Glomerular endothelial cell (primary cell): ENCODE measurements at places on chromosomes 1 and 21. TPM values are rescaled to one million over a fixed set of nuclear protein-coding genes. Genes with fewer than 3 reads are reported as not detected.

HHIPL2 gene
- total RNA-seq = not detected in 2 replicates

NCF2 gene
- total RNA-seq = 6.2 and 7.7 TPM in 2 replicates

TRIM67 gene
- total RNA-seq = 0.29 and 0.58 TPM in 2 replicates

CFAP107 gene
- not detected in 2 replicates for total RNA-seq

KLF17 gene
- total RNA-seq = not detected in 2 replicates

AADACL3 gene
- not detected in 2 replicates for total RNA-seq

SMCP gene
- not detected in 2 replicates for total RNA-seq

GRCh38 chr1:206497363-206497762 is 10.0 kb upstream of the RASSF5 start:
- no peak for DNase-seq

DNA sequence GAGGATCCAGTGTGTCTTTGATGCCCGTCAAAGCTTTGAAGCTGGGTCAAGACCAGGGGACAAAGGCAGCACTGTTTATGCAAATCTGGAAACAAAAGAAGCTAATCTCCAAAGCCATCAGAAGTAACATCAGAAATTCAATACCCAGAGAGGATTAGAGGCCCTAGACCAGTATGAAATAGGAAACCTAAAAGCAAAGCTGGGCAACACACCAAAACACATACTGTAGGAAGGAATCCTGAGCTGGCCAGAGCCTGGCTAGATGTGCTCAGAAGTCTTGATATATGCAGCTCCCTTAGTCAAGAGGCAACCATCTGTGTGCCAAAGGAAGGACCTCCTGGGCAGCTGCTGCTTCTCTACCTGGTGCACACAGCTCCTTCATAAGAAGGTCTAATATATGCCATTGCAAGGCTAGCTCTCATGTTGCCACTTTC is 12.3 kb downstream of the COLGALT2 start:
- no peak for DNase-seq

DNA sequence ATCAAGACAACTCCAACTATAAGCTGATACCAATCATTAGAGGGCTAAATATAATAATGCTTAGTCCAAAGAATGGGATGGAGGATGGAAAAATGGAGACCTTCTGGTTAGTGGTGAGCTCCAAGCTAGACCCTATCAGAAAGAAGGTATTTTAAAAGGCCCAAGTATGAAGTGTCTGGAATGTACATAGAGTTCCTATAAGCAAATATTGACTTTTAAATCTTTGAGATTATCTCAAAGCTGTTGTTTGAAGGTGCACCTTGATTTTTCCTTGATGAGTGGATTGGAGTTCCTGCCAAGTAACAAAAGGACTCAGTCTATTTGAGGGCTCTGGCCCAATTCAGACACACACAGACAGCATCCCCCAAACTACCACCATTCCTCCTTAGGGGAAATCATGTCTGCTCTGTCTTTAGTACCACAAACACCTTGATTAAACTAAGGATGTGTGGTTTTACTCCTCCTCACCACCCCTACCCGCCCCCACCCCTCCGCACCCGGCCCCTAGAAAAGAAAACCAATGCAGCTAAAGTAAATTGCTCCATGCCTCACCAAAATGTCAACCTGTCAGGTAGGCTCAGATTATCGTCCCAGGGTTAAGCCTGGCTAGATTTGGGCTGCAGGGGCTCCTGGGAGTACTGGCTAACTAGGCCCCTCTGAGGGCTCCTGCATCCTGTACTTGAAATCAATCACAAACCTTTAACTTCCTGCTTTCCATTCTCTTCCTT is 59.4 kb downstream of the CDC7 start:
- DNase-seq = no peak

- DNase-seq = no peak
Measured at GRCh38 chr1:20834780-20835179, 47.7 kb upstream of the HP1BP3 start.

GRCh38 chr1:221805121-221805520 is 63.2 kb upstream of the DUSP10 start:
- DNase-seq = no peak

DNA sequence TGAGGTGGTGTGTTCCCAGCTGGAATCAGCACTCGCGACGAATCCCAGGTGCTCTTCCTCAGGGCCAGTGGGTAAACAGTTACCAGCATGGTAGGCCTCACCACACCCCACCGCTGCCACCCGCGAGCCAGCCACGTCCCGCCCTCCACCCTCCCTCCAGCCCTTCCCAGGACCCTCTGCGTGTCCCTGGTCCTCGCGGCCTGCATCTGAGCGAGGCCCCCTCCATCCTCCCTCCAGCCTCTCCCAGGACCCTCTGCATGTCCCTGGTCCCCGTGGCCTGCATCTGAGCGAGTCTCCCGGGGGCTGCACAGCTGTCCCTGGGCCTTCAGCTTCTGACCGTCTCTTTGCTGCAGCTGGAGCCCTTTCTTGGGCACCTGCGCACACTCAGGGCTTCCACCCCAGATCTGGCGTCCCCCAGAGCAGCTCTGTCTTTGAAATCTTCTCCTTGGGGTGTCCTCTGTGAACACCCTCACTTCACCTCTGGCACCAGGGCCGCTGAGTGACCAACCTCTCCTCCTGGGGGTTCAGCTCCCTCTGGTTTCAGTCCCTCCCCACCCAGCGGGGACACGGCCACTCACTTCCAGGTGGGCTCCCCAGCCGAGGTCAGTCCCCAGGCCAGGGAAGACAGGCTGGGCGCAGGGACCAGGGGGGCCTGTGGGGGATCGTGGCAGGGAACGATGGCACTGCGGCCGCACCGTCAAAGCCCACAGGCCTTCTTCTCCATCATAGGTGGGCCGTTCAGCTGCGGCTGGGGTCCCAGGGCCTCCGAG is 57.8 kb upstream of the COL6A2 start:
- no peak for DNase-seq

- no peak for DNase-seq
Measured at GRCh38 chr1:204821476-204821875, 49.2 kb upstream of the NFASC start.

GRCh38 chr1:85661767-85662166 is 46.5 kb downstream of the ZNHIT6 start:
- DNase-seq = no peak

DNA sequence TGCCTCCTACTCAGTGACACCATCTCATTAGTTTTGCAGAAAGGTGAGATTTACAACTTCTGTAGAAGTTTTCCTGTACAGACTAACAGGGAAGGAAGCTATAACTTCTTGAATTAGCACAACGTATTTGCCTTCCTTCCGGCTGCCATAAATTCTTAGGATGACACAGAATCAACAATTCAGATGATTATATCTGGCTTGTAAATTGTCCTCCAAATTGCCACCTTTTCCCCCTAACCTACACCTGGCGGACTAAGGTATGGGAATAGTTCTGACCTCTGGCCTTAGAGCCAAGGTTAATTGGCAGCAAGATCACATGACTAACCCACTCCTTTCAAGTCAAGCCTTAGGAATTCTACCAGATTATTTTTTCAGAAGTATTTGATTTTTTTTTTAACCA is 284.3 kb downstream of the LMO4 start:
- DNase-seq = no peak

- peak; percentile 16 for DNase-seq
Measured at GRCh38 chr1:101474039-101474665, 237.3 kb downstream of the S1PR1 start.

GRCh38 chr21:22961258-22961657 is 1963.0 kb downstream of the NCAM2 start:
- DNase-seq = no peak

GRCh38 chr1:45014321-45015028 is 2.4 kb downstream of the UROD start:
- DNase-seq = peak; percentile 63

DNA sequence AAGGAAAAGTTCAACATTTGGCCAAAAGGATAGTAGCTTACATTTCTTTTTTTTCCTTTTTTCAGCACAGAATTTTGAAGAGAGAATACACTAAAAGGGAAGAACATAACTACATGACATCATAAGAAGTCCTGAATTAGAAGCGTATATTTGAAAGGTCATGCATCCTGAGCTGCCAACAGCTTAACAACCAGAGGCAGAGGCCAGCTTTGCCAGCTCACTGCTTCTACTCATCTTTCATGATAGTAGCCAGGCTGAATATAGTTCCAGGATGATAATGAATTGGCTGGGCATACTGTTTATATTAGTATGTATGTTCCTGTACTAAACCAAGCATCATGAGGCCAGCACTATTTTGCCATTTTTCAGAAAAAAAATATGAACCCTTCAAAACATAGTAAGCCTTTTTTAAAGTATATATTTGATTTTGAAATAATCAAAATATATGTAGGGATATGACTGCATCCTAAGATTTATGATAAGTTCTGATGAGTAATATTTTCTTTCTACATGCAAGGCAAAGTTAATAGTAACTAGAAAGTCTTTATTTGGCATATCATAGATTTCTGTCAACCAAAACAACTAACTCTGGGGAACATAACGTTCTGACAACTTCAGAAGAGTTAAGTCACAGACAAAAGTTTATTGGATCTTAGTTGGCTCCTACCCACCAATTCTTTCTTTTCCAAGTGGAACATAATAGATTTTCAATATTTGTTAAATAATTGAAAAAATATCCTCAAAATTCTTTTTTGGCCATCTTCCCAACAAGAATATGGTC is 123.2 kb downstream of the DPYD start:
- DNase-seq = peak; percentile 14

GRCh38 chr1:108732398-108732797 is 14.1 kb upstream of the STXBP3 start:
- DNase-seq = no peak

DNA sequence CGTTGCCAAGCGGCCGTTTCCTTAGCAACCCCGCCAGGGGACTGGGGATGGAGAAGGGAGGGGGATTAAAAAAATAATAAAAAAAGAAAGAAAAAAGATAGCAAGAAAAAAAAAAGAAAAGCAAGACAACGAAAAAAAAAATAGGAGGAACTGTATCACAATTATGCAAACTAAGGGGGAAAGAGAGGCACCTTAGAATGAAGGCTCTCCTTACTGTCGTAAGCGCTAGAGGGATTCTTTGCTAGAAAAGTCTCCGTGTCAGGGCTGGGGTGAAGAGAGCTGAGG is 625 bp upstream of the NEGR1 start:
- no peak for DNase-seq

GRCh38 chr1:85576266-85576641 is 4.3 kb upstream of the CCN1 start:
- DNase-seq = no peak

- peak; percentile 27 for DNase-seq
Measured at GRCh38 chr1:222582099-222582774, 7.5 kb downstream of the TAF1A start.
